Skeletal muscle cell (primary cell): ENCODE measurements at places on chromosomes 3 and 15.

DNA sequence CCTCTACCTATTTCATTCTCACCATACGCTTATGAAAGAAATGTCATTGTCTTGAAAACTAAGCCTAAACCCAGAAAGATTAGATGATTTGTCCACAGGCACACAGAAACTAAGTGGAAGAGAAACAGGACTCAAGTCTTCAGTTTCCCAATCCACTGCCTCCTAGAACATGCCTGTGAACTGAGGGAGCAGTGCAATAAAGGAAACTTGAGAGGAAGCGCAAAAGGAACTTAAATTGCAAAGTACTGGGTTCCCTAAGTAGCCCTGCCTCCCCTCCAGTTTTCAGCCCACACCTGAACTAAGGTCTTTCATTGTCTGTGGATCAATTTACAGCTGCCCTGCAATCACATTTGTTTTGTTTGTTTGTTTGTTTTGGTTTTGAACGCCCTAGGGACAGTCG is 56.7 kb upstream of the TSEN2 start:
- DNase-seq: no peak

DNA sequence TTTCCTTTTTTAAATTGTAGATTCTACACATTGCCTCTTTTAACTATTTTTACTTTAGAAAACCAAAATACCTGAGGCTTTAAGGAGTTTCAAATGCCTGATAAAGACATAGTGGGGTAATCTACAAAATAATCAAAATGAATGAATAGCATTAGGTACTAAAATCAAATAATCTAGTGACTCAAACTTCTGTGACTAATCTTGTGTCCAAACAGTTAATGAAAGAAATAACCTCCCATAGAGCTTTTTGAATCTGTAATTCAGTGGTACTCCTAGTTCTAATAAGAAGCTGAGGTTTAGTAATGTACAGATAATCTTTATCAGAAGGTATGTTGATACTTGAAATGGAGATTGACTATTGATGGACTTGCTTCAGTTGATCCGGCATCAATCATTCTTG is 53.0 kb downstream of the DTWD1 start:
- no peak for DNase-seq

DNA sequence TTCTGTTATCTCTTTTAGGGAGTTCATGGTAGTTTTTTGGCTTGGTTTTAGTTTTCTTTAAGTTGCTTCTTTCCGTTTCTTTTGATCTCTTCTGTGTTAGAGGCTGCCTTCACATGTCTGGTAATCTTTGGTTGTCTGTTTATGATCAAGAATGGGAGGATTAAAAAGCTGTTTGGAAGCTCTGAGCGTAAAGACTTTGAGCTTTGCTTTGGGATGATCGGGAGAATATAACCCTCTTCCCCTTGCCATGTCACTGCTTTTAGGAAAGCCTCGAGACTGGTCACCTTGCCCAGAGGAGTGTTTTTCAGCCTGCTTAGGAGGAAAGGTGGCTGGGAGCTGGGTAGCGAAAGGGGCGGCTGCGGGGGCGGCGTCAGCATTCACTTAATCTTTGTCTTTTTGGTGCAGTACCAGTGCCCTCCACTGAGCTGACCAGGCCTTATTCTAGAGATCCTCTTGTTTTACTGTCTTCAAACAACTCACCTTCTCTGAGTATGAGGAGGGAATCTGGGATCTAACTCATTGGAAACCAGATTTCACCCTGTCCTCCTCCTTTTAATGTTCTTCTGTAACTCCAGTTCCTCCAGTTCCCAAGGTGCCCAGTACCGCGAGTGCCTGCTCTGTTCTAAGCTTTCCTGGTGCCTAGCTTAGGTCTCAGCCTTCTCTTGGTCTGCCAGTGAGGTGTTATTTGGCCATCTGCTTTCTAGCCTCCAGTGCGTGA is 15.5 kb downstream of the TATDN2 start:
- no peak for DNase-seq

DNA sequence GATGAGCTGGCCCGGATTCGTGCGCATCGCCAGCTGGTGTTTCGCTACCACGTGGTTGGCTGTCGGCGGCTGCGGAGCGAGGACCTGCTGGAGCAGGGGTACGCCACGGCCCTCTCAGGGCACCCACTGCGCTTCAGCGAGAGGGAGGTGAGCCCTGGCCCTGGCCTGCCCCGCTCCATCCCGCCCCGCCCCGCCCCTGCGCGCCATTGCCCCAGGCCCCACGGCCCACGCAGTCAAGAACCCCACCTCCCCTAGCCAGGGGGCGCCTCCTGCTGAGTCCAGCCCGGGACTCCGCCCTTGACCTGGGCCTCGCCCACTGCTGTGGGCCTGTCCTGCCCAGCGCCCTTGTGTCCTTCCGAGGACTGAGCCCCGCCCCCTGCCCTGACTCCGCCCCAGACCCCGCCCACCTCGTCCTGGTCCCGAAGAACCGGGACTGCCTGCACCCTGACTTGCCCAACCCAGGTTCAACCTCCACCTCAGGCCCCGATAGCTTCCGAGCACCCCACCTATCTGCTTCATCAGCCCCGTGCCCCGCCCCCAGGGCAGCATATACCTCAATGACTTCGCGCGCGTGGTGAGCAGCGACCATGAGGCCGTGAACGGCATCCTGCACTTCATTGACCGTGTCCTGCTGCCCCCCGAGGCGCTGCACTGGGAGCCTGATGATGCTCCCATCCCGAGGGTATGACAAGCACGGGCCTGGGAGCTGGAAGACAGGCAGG is 14.8 kb downstream of the NT5DC2 start:
- DNase-seq: no peak

DNA sequence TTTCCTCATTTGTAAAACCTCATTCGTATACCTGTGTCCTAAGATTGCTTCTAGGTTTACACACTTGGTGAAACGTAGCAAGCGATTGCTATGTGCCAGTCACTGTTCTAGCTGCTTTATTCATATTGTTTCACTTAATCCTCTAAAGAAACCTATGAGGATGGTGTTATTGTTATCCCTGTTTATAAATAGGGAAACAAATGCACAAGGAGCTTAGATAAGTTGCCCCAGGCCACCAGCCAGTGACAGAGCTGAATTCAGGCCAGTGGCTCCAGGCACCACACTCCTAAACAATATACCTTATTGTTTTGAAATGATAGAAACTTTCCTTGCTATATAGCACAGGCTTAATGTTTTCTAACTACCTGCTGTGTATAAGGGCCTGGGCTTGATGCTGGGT is 44.0 kb downstream of the LPP start:
- no peak for DNase-seq

GRCh38 chr15:70493376-70493775 is 270.0 kb downstream of the UACA start:
- DNase-seq: no peak

DNA sequence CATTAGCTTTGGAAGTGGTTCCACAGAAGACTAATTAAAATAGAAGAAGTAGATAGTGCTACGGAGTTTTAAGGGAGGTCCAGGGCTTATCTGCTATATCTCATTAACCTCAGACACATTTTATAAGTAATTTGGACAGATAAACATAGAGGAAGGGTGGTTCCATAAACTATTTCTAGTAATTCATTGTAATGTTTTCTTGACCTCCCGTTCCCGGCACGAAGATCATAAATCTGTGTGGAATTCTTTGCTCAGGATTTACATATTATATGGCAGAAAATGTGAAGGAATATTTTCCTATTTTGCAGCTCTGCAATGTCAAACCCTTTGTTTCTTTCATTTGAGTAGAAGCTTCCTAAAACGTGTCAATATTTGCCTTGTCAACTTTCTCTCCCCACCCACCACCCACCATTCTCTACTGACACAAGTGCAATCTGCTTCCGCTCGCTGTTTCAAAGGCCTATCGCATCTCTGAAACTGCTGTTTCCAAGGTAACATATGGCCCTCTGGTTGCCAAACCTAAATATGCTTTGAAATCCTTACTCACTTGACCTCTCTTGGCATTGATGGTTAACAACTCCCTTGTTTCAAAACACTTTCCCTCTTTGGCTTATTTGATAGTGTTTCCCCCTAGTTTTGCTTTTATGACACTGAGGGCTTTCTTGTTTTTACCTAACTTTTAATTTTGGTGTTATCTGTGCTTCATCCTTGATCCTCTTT is 21.4 kb upstream of the PLSCR5 start:
- no peak for DNase-seq

- no peak for DNase-seq
Observed at GRCh38 chr15:74802290-74802689, 10.3 kb upstream of the LMAN1L start.

GRCh38 chr3:115761927-115762305 is 138.6 kb downstream of the GAP43 start:
- DNase-seq: no peak

- DNase-seq: no peak
Observed at GRCh38 chr15:92883876-92884435, 16.2 kb upstream of the CHD2 start.

DNA sequence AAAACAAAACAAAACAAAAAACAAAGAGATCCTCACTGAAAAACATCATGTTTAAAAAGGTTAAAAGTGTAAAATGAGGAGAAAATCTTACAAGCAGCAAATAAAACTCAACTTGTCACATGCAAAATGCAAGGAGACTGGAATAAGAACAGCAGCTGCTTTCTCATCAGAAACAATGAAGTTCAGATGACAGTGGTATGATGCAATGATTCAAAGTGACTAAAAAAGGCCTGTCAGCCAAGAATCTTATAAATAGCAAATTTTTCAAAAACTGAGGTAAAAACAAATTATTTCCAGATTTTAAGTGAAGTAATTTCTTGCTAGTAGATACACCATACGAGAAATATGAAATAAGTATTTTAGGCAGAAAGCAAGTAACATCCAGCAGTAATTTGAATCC is 68.6 kb upstream of the EPHA3 start:
- no peak for DNase-seq

GRCh38 chr3:119019767-119020518 is 14.7 kb downstream of the IGSF11 start:
- no peak for DNase-seq

- DNase-seq: peak; percentile 56
Observed at GRCh38 chr3:138861798-138862197, 27.1 kb upstream of the PIK3CB start.

- DNase-seq: no peak
Observed at GRCh38 chr3:31546162-31546561, 13.4 kb downstream of the STT3B start.

DNA sequence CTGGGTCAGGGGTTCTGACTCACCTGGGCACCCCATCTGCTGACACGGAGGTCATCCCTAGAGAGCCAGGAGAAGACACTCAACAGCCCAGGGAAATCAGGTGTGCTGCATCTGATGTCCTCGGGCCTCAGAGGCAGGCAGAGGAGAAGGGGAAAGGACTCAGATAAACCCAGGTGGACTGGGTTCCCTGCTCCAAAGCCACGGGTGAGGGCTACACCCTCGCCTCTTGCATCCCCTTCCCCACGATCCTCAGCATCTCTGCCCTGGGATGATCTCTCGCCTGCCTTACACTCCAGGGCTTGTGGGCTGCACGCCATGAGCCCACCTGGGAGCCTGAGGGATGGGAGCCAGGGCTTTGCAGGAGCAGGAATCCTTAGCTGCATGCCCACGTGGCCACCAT is 8.2 kb upstream of the DUSP7 start:
- no peak for DNase-seq

DNA sequence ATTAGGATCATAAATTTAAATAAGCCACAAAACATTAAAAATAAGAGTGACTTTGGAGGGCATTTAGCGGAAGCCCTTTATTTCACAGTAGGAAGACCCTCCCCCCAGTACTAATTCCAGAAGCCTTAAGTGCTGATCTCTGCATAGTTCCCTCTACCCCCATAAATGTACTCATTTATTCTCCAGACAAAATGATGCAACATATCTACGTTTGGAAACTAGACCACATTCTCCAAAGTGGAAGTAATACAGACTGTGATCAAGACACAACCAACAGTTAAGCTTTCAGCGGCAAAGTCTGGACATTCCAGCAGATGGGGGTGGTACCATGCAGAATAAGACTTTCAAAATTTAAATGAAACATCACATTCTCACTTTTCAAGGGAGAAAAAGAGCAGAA is 44.8 kb upstream of the RPS17 start:
- DNase-seq: peak; percentile 51

- no peak for DNase-seq
Observed at GRCh38 chr15:72998226-72998625, 54.0 kb upstream of the NEO1 start.

- no peak for DNase-seq
Observed at GRCh38 chr15:68696414-68697363, 117.9 kb downstream of the CORO2B start.

DNA sequence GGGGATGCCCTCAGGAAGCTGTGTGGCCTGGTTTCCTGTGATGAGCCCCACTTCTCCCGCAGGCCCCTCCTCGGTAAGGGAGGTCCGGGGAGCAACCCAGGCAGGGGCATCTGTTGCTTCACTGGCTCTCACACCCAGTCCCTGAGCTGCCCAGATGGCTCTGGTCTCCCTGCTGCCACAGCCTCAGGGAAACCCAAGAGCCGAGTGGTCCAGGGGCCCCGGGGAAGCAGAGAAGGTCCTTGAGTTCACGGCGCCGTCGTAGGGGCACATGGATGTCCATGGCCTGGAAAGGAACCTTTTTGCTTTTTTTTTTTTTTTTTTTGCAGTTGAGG is 13.3 kb upstream of the LRRC15 start:
- DNase-seq: no peak

GRCh38 chr15:90064911-90065681 is 37.2 kb downstream of the IDH2 start:
- DNase-seq: no peak

- no peak for DNase-seq
Observed at GRCh38 chr3:41198526-41198925, 779 bp upstream of the CTNNB1 start.

GRCh38 chr3:107794664-107795443 is 272.1 kb downstream of the BBX start:
- DNase-seq: no peak

DNA sequence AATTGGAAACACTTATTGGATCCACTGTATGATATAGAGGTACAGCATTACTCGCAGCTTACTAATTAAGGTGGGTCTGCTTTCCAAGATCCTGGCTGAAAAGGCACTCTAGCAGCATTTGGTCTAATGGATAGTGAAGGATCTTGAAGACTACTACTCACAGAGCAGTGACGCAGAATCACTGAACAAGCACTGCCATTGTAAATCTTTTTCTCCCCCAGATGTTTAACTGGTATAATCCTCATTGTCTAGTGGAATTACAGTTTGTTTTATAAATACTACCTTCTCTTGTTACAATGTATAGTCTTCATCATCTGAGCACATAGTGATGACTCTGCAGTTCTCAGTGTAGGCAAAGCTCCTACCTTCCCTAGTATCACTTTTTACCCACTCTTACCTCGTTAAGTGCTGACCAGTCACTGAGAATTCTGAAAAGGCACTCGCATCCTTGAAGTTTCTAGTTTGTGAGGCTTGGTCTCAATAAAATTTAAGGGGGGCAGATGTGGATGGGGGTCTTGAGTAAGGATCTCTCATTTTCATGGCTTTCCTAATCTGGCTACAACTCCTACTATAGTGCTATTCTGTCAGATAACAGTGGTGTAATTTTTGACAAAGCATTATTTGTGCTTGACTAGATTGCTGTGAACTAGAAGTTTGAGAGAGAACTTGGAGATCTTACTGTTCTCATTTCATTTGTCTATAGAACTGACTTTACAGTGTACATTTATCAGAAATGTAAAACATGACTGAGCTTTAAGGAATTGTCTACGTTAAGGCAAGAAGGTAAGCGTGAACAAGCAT is 23.2 kb downstream of the MAPK6 start:
- no peak for DNase-seq
